Glutamatergic neuron (in vitro differentiated cells): ENCODE measurements at places on chromosomes 11 and 22.

- DNase-seq: peak; percentile 27
These were observed 11.8 kb downstream of the ABTB2 start for GRCh38 chr11:34345991-34346480.

DNA sequence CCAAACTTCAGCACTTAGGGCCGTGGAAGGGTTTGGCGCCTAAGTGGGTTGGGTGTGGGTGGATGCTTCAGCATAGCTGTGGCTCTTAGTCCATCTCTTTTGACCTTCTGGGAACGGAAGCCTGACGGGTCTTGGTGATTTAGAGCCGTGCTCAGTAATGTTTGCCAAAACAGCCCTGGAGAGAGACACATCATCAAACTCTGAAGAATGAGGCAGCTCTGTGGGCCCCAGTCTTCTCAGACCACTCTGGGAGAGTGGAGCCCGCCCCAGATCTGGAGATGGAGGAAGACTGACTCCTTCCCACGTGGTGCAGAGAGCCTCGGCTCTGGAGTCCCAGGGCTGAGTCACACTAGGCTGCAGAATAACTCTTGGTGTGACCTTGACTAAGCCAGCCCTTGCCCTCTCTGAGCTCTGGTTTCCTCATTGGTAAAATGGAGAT is 168.9 kb downstream of the C11orf91 start:
- no peak for DNase-seq

- DNase-seq: no peak
These were observed 761.2 kb downstream of the DLG2 start for GRCh38 chr11:84865791-84866535.

- no peak for DNase-seq
These were observed 91.2 kb downstream of the ZBTB16 start for GRCh38 chr11:114150671-114151070.
